Activated naive CD4-positive, alpha-beta T cell (primary cell): ENCODE measurements at places on chromosomes 12 and 14.

DNA sequence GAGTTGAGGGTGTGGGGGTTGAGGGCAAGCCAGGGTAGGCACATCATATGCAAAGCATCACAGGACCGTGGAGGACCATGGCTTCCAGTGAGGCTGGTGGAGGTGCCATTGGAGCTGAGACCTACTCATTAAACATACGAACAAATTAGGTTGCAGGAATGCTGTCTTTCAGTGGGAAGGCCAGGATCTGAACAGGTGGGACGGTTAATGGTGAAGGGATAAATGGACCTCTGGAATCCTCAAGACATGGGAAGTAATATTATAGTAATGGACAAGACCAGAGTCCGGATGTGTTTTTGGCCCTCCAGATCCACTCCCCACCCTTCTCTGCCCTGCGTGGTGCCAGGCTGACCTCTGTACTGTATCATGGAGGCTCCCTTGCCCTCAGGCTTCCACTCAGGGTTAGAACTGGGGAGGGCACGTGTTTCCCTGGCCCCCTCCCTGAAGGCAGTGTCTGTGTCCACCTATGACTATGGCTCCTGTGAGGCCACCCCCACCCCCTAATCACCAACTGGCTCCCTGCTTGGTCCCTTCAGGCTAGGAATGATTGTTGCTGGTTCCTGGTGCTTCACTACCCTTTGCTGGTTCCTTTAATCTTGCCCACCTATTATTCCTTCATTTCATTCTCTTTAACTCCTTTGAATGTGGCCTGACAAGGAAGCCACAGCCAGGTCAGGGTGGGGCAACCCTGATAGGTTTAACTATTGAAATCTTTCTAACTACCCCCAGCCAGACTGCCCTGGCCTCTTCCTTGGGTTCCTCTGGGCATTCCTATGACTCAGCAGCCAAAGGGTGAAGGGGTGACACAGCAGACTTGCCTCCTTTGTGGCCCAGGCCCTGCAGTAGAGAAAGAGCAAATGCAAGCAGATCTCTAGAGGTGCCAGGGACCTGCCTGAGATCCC, 10.7 kb downstream of the DHRS2 start:
- no peak for DNase-seq

DNA sequence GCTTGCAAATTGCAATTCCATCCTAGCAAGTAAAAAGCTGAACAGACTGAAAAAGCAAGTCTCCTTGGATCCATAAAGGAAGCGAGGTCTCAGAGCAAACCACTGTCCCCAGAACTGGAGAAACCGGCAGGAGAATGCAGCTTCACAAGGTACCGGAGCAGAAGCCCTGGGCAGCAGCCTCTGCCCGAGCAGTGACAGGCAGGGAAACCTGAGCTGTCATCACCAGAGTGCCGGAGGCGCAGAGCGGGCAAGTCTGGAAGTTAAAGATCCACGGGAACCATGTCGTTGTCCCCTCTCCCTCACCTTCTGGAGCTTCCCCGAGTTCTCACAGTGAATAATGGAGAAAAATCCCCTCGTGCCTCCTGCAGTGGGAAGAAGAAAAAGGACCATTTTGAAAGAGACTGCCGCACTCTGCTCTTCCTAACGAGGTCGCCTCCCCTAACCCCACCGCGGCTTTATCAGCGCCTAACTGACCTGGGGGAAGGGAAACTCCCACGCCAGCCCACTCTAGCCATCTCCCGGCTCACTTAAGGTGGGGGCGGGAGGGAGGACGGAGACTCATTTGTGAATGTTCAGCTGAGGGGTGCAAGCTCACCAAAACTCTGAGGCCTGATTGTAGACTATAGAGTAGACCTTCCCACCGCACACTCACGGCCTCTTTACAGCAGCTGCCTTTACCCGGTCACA, 27.8 kb downstream of the FBXL14 start:
- no peak for DNase-seq

DNA sequence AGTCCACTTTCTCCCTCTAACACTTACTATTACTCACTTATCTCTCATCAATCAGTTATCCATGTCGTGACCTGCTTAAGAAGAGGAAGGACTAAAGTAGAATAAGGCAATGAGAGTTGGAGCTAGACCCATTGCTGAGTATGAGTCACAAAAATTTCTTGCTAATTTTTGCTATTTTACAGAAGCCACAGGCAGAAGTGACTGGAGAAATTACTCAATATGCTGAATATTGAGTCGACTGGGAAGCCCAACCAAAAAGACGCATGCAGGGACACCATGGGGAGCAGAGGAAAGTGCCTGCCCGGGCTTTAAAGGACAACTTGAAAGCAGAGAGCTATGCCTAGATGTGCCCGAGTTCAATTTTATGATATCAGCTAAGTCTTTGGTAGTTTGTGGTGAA, 115.4 kb upstream of the FOXG1 start:
- no peak for DNase-seq

DNA sequence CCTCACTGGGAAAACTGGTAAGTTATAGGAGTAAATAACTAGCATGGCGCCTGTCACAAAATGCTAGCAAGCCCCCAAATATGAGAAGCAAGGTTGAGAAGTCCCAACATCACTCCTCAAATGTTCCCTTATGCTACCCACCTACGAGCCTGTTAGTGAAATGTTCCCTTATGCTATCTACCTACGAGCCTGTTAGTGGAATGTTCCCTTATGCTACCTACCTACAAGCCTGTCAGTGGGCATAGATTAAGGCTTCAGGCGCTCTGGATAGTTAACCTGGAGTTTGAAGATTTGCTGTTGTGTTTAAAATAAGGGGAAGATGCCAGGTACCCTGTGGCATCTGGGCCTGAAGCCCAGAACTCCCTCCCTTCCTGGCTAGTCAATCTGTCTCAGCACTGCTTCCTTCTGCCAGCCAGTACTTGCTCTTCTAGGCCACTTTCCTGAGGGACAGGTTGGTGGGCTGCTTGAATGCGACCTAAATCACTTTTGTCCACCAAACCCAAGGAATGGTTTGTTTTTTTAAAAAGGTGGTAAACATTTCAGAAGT, 67.1 kb upstream of the SINHCAF start:
- no peak for DNase-seq

GRCh38 chr12:114904254-114905003, 220.5 kb upstream of the TBX3 start:
- no peak for DNase-seq

DNA sequence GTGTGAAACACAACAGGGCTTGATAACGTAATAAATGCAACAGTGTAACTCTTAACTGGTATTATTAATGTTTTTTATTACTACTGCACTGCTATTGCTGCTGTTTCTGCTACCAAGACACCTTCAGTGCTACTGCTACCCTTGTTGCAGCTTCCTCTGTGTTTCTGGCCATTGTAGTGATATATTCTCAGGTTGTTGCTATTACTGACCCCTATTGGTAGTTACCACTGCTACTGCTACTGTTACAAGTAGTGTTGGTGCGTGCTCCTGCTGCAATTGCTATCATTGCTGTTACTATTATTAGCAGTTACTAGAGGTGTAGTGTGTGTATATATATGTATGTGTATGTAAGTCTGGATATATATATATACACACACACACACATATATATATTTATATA, 87.2 kb upstream of the PTPRB start:
- DNase-seq: no peak

DNA sequence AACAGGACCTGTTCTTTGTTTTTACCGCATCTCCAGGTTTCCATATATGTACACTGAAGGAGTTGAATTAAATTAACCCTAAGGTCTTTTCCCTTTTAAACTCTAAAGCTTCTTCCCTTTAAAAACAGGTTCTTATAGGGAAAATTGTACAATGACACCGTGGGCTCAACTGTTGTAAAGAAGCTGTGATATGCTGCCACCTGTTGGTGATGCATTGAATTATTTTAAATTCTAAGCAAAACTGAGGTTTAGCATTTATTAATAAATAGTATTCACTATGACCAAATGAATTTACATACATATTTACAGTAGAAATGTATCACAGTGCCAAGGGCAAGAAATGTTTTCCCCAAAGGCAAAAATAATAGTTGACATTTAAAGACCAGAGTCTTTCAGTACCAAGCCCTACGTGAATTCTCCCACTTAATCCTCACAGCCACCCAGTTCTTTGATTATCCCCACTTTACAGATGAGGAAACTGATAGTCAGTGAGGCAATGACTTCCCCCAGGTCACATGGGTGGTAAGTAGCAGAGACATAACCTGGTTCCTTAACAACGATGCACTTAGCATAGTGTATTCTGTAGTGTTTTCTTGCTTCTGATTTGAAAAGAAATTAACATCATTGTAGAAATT, 35.7 kb upstream of the TMEM263 start:
- no peak for DNase-seq

DNA sequence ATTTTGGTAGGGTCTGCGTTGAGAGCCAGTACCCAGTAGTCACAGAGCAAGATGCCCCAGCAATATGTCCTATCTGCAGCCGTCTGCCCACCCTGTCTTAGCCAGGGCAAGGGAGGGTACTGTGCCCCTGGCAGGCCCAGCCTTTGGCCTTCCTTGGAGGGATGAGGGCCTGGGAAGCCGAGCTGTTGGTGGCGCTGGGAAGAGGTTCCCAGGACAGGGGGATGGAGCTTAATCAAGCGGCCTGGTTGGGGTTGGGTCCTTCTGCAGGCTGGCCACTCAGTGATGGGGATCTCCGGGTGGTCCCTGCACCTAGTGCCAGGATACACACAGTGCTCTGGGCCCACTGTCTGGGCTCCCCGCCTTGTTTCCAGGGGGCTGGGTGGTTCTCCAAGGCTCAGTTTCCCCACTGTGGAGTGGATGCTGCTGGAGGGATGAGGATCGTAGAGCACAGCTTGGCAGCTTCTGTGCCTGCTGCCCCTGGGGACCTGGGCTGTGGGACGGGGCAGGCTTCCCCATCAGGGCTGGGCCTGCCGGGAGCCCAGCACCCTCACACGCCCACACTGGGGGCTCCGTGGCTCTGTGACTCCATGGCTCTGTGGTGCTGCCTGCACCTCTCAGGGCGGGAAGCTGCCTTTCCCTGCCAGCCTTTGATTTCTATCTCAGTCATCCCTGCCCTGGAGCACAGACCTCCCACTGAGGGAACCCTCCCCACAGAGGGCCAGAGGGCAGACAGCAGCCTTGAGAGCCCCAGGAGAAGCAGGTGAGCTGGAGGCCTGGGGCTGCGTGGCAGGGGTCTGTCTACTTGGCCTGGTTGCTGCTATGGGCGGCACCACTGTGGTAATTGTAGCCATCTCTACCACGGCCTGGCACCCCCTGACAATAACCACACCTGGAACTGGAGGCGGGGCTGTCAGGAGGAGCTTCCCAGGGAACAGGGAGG, 357.0 kb downstream of the TMEM121 start:
- DNase-seq: no peak

DNA sequence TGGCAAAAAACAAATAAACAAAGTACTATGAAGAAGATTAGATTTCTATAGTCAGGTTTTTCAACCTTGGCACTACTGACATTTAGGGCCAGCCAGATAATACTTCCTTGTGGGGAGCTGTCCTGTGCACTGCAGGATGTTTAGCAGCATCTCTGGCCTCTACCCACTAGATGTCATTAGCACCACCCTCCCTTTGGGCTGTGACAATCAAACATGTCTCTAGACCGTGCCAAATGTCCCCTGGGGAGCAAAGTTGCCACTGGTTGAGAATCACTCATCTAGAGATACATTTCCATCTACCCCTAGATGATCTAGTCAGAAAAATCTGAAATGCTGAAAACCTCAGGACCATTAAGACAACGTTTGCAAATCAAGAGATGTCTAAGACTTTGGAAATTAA, 29.9 kb downstream of the SRRM4 start:
- DNase-seq: no peak

DNA sequence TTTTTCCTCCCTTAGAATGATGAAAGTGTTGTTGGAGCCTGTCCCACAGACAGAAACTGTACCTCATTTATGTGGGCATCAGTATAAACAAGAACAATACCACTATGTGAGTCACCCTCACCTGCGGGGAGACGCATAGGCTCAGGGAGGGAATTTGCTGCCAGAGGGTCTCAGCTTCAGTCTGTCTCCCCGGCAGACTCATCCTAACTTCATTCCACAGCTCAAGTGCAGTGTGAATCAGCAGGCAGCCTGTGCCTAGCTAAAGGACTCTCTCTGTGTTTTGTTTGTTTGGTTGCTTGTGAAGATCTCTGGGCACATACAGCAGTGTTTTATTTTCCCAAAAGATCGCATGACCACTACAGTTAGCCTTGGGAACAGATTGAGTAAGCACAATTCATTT, 98.9 kb downstream of the PRKCH start:
- DNase-seq: no peak

- no peak for DNase-seq
Measured at GRCh38 chr12:132375747-132376463, 46.5 kb upstream of the GALNT9 start.

GRCh38 chr12:10853776-10854175, 4.5 kb upstream of the PRR4 start:
- no peak for DNase-seq

GRCh38 chr12:122981036-122981471, 573 bp downstream of the ARL6IP4 start:
- DNase-seq: no peak

GRCh38 chr14:53432378-53432802, 279.3 kb upstream of the DDHD1 start:
- DNase-seq: no peak

DNA sequence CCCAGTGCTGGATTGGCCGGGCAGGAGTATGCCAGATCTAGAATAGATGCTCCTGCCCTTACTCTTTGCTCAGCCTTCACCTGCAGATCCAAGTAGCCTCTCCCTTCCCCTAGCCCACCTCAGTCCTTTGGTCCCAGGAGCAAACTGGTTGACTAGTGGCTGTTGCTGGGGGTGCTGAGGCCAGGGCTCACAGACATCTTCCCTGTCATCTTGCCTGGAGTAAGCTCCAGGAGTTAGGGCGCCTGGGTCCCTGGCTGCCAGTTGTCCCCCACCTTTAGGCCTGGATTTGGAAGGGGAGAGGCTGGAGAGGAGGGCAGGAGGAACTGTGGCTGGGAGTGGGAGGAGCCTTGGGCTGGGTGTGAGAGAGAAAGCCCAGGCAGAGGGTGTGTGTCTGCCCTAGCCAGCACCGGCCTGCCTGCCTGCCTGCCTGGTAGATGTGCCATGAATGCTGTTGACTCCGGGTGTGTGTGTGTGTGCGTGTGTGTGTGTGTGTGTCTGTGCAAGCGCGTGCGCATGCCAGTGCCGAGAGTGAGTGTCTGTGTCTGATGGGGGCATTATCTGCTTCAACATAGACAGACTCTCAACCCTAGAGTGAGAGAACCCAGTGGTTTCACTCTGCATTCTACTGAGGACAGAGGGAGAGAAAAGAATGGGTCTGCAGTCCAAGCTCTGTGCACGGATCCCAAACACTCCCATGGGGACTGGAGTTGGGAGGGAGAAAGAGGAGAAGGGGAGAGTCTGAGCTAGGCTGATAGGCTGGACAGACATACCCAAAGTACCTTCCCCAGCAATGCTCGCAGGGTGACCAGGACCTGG, 845 bp upstream of the RARG start:
- DNase-seq: no peak

DNA sequence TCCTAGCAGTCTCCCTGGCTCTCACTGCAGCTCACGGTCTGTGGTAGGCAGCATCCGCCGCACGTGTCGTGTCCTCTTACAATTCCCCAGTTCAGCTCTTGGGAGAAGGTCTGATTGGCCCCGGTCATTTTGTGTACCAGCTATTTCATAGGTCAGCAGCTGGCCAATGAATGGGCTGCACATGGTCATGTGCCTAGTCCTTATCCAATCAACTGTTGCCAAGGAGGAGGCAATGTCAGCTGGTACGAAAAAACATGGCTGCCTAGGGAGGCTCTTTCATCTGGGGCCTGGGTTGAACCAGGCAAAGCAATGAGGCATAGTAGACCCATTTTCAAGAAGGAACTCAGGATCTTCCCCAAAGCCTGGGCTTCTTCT, 46.1 kb downstream of the RNFT2 start:
- no peak for DNase-seq
